ENCODE measurements at places on chromosomes 3 and 15. TPM values are rescaled to one million over a fixed set of nuclear protein-coding genes. Genes with fewer than 3 reads are reported as not detected.

The GABRR3 gene
- total RNA-seq: not detected

The SLC51B gene
- total RNA-seq: not detected

The ATG7 gene
- total RNA-seq: 47.9 TPM

GRCh38 chr15:41992151-41992802 is 19.9 kb upstream of the EHD4 start:
- DNase-seq: no peak

The POMGNT2 gene
- total RNA-seq: 20.7 TPM

GRCh38 chr15:101446518-101447167 is 42.9 kb downstream of the PCSK6 start:
- no peak for DNase-seq

The CISH gene
- total RNA-seq: not detected

The SI gene
- not detected for total RNA-seq

The HOMER2 gene
- total RNA-seq: 11.1 TPM

DNA sequence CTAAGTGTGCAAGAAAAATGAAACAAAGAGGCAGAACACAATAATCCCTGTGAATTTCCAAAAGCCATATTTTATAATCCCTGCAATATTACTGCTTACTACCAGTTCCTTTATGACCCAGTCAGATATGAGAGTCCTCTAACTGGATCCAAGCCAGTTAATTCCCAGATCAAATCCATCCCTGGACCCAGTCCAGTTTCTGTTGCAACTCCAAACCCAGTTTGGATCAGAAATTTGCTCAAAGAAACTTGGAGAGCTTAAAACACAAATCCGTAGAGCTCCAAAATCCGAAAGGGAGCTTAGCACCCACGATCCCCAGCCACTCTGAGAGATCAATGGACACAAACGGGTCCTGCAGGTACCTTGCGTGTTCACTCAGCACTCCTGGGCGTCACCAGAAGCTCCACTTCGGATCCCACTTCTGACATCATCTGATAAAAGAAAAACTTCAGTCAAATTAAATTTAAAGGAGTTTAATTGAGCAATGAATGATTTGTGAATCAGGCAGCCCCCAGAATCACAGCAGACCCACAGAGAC is 32.6 kb upstream of the THUMPD3 start:
- DNase-seq: no peak

GRCh38 chr3:71416876-71417275 is 166.7 kb downstream of the FOXP1 start:
- no peak for DNase-seq

The CAND2 gene
- 3.7 TPM for total RNA-seq

The UNC13C gene
- total RNA-seq: 0.09 TPM

- DNase-seq: no peak
Observed at GRCh38 chr15:60773901-60774300, 295.0 kb upstream of the ICE2 start.

The PEX5L gene
- 1.5 TPM for total RNA-seq

DNA sequence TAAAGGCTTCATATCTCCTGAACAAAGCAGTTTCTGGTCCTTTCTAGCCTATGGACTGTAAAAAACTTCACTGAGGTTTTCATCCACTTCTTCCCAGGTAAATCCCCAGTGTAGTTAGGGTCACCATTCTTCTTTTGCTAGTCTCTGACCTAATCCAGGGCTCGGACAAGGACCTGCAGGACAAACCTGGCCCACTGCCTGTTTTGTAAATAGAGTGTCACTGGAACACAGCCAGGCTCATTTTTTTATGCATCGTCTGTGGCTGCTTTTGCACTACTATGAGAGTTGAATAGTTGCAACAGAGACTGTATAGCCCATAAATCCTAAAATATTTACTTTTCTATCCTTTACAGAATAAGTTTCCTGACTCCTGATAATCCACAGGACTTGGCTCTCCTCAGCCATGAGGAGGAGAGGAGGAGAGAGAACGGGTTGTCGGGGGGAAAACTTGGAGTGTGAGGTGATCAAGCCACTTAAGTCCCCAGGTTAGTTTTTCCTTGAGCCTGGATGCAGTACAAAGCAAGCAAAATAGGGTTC is 29.0 kb downstream of the CCR3 start:
- no peak for DNase-seq

DNA sequence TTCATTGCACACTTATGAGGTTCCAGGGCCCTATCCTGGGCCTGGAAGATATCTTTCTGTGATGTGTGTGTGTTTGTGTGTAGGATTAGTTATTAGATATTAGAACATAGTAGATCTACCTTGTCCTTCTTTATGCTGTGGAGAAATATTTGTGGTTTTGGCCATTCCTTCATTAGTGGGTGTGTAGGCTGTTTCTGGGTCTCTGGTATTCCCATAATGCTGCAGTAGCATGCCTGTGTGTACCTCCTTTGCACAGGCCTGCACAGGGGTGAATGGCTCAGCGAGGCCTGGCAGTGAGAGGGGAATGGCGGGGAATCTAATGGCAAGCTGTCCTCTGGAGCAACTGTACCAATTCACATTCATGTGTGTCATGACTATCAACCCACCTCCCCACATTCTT is 125.8 kb upstream of the MRPS22 start:
- DNase-seq: no peak

DNA sequence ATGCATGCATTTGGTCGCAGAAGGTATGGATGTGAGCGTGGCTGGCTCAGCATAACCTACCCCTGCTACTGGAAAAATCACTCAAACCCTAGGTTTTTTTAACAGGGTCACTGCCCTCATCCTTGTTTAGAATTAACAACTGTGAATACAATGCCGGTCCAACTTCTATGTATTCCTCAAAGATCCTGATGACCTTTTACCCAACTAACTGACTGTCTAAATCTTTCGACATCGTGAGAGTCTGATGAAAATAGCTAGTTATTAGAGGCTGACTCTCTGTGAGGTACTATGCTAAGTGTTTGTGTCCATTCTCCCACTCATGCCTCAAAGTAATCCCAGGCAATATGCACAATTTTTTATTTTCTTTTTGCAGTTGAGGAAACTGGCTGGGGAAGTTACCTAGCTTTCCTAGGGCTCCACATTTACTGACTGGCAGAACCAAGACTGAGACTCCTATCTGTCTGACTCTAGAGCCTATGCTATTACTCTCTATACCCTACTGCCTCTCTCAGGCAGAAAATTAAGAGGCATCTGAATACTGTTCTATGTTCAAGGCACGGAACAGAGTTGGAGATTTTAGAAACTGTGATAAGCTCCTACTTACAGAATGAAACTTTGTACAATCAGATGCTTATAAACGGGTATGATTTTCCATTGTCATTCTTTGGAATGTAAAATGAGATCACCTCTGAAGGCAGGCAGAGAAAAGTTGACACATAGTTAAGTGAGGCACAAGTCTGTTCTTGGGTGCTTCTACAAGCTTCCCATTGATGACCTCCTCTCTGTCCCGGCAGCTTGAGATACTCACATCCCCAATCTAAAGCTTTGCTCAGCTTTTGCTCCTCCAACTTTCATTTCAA is 56.4 kb downstream of the FILIP1L start:
- no peak for DNase-seq

The PTX3 gene
- total RNA-seq: 48.3 TPM

The RETNLB gene
- not detected for total RNA-seq

GRCh38 chr3:184611607-184612281 is 50.2 kb downstream of the EPHB3 start:
- DNase-seq: no peak

The ZDHHC23 gene
- 6.0 TPM for total RNA-seq

The TMOD2 gene
- total RNA-seq: 8.7 TPM

The FRMD4B gene
- 1.8 TPM for total RNA-seq

DNA sequence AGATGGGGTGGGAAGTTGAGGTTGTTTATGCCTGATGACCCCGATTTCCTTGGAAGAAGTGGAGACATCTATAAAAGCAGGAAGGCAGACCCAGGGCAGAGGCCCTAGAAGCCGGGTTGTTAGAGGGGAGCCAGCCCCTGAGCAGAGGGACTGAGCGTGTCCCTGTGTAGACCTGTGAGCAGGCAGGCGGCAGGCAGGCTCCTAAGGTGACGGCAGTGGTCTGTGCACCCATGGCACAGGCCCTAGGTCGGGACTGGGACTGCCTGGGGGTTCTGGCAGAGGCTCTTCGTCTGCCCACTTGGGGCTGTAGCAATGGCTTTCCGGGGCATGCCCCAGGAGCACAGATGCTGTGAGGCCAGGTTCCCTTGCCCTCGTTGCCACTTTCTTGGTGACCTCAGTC is 9.9 kb downstream of the SEMA4B start:
- DNase-seq: no peak

- no peak for DNase-seq
Observed at GRCh38 chr3:118980832-118981231, 53.8 kb downstream of the IGSF11 start.

The BFSP2 gene
- not detected for total RNA-seq

The CYP1A1 gene
- 0.92 TPM for total RNA-seq

The TGM4 gene
- 0.17 TPM for total RNA-seq

DNA sequence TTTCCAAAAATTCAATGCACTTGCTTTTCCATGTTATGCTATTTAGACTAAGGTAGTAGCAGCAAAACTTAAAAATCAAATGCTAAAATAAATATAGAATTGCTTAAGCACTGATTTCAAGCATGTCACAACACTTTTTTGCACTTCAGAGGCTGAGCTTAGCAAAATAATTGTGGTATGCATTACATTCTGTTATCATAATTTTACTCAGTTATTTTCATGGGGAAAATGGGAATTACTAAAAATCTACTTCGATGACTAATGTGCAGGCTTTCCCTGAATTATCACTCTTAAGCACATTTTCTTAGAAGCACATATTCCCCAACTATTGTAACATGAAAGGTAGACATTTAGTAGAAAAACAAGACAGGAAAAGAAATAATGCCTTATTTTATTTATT is 322.4 kb upstream of the CBLB start:
- DNase-seq: no peak

The AP2M1 gene
- total RNA-seq: 397 TPM

DNA sequence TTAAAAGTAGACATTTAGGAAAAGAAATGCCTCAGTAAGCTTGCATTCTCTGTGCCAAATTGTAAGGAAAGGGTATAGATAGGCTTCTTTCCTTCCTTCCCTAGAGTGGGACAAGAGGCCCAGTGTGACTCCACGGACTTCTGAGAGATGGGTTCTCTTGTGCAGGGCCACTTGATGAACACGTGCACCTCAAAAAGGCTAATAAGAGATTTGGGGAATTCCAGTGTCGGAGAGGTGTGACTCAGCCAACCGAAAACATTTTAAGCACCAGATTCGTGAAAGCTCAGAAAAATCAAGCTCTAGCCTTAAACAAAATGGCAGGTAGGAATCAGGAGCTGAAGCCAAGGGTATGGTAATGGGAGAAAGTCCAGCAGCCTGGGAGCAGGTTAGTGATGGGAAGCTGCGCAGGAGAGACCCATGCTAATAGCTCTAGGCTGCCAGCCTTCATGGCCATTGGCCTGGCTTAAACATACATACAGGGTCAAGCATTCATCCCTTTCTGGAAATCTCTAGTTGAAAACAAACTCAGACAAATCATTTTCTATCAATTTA is 56.2 kb downstream of the SV2B start:
- no peak for DNase-seq

DNA sequence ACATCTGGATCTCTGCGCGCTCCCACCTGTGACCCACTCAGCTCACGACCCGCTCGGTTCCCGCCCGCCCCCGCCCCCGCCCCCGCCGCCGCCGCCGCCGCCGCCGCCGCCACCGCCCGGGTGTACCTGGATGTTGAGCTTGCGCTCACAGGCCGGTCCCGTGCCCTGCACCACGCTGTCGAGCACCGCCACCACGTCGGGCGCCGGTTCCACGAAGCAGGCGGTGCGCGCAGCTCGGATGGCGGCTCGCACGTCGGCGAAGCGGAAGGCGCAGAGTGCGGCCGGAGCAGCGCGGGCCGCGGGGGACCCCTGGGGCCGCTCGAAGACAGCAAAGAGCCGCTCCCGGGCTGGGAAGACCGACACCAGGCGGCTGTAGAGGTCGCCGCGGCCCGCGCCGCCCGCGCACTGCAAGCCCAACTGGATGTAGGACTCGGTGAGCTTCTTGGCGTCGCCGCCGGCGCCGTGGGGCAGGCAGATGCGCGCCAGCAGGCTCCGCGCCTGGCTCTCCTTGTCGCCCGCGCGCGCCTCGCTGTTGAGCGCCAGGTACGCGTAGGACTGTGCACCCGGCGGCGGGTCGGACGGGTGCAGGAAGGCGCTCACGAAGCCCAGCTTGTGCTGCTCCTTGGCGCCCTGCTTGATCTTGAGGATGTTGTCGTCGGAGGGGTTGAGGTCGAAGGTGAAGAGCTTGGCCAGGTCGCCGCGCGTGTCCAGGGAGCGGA is 1.1 kb downstream of the PLXND1 start:
- DNase-seq: peak; percentile 76

GRCh38 chr3:69906351-69906966 is 93.1 kb upstream of the SAMMSON start:
- DNase-seq: no peak

- DNase-seq: peak; percentile 69
Observed at GRCh38 chr15:87752250-87752951, 504.1 kb downstream of the NTRK3 start.

- no peak for DNase-seq
Observed at GRCh38 chr3:23824699-23825444, 19.1 kb downstream of the UBE2E1 start.

- no peak for DNase-seq
Observed at GRCh38 chr3:186013312-186013711, 75.5 kb upstream of the TRA2B start.

GRCh38 chr3:138180375-138181029 is 5.8 kb upstream of the DBR1 start:
- DNase-seq: peak; percentile 29

DNA sequence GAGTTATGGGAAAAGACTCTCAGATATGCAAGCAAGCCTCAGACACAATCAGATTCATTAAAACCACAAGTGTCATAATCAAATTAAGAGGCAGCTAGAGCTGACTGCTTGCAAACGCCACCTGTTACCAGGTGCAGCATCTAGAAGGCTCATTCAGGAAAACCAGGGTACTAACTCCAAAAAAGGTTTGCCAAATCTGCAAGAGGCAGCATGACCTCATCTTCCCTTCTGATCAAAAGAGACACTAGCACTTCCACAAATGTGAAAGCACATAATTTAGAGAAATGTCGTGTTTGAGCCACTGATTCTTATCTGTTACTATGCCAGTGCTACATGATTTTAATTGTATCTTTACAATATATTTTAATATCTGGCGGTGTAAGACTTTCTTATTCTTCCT is 123.3 kb upstream of the NANOGP8 start:
- DNase-seq: no peak

The MEX3B gene
- 6.1 TPM for total RNA-seq

GRCh38 chr3:128521715-128522114 is 28.7 kb upstream of the GATA2 start:
- no peak for DNase-seq

The NR1I2 gene
- 1.3 TPM for total RNA-seq

The IMPG2 gene
- total RNA-seq: 0.21 TPM

DNA sequence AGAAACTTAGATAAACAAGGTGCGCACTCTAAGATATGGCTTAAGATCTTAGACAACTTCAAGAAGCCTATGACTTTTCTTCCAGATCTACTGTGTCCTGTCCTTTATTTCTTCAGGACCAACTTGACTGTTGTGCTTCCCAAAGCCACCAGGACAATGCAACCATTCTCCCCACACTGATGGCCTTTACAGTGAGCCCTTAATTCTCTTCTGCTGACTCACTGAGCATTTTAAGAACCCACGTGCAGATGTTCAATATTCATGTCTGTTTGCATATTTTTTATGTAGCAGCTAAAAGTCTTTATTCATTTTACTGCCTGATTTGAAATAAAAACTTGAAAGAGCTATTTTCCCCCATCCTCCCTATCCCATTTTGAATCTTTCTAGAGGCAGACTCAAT is 103.3 kb upstream of the SLC2A2 start:
- DNase-seq: no peak

All from Daoy (cell line).